ENCODE measurements at places on chromosomes 3 and 15.
A peak's percentile ranks its signal among the peaks of the same experiment; 100 is the strongest.

GRCh38 chr15:76032046-76032445 is 19.8 kb upstream of the NRG4 start:
- DNase-seq: no peak

GRCh38 chr3:59262076-59262498 is 212.3 kb upstream of the CFAP20DC start:
- DNase-seq: no peak

DNA sequence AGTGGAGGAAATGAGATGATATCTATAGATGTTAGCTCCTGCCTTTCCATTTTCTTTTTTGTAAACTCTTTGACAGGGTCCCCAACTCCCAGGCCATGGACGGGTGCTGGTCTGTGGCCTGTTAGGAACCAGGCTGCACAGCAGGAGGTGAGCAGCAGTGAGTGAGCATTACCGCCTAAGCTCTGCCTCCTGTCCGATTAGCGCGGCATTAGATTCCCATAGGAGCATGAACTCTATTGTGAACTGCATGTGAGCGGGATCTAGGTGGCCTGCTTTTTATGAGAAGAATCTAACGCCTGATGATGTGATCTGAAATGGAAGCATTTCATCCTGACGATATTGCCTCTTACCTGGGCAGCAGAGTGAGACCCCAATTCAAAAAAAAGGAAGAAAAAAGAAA is 56.8 kb upstream of the CHD2 start:
- no peak for DNase-seq

GRCh38 chr15:38560456-38560926 is 4.1 kb downstream of the RASGRP1 start:
- DNase-seq: no peak

- DNase-seq: no peak
Observed at GRCh38 chr3:45491344-45491743, 103.0 kb downstream of the LARS2 start.

DNA sequence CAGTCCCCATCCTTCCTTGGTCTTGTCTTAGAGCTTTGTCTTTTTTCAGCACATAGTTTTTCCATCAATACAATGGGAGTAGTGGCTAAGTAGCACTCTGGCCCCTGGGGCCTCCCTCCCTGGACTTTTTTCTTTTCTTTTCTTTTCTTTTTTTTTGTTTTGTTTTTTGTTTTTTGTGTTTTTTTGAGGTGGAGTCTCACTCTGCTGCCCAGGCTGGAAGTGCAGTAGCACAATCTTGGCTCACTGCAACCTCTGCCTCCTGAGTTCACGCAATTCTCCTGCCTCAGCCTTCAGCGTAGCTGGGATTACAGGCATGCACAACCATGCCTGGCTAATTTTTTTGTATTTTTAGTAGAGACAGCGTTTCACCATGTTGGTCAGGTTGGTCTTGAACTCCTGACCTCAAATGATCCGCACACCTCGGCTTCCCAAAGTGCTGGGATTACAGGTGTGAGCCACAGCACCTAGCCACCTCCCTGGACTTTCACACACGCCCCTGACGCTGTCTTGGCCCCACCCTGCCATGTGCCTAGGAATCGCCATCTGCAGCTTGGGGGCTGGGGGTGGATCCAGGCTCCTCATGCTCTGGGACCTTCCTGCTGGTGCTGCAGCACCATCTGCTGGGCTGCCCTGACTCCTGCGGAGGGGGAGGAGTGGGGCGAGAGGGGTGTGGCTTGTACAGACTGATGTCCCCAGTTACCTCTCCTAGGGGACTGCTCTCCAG is 2.8 kb downstream of the C15orf39 start:
- peak; percentile 87 for DNase-seq

- DNase-seq: no peak
Observed at GRCh38 chr3:47385007-47385406, 4.2 kb downstream of the PTPN23 start.

- DNase-seq: no peak
Observed at GRCh38 chr15:61764981-61765380, 295.3 kb downstream of the VPS13C start.
